Stimulated activated CD4-positive, alpha-beta T cell treated with anti-CD3 and anti-CD28 coated beads, Interleukin-15, amount 100 ng/mL, for 24 hours (primary cell): ENCODE measurements at places on chromosomes 11 and 22.

GRCh38 chr11:70824605-70825245 is 426.4 kb downstream of the CTTN start:
- DNase-seq: no peak

GRCh38 chr22:16783930-16784354 is 41.3 kb downstream of the XKR3 start:
- DNase-seq: no peak

DNA sequence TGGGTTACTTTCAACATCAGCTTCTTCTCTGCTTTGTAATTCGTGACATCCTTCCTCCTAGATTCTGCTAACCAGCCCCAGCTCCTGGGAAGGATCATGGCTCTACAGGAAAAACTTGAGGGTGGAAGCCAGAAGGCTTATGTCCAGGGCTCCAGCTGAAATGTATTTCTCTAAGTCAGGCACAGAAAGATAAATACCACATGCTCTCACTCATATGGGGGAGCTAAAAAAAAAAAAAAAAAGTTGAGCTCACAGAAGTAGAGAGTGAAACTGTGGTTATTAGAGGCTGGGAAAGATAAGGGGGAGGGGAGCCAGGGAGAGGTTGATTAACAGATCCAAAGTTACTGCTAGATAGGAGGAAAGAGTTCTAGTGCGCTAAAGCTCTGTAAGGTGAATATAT is 74.9 kb downstream of the DSCAML1 start:
- DNase-seq: no peak

DNA sequence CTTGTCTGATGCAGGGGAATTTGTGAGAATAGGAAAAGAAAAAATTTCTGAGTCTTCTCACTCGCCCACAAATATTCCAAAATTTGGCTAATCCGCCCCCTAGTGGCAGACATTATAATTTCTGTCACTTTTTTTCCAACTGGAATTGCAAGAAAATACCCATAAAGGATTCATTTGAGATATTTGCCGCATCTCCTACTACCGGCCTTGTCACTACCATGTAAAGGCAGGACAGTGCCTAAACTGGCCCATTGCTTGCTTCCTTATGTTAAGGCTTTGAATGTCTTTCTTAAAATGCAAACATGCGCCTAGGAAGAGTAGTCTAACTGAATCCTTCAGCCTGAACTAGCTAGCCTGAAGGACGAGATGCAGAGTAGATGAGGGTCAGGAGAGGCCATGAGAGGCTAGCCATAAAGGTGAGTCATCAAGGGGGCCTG is 9.3 kb upstream of the CEP295 start:
- peak; percentile 12 for DNase-seq

DNA sequence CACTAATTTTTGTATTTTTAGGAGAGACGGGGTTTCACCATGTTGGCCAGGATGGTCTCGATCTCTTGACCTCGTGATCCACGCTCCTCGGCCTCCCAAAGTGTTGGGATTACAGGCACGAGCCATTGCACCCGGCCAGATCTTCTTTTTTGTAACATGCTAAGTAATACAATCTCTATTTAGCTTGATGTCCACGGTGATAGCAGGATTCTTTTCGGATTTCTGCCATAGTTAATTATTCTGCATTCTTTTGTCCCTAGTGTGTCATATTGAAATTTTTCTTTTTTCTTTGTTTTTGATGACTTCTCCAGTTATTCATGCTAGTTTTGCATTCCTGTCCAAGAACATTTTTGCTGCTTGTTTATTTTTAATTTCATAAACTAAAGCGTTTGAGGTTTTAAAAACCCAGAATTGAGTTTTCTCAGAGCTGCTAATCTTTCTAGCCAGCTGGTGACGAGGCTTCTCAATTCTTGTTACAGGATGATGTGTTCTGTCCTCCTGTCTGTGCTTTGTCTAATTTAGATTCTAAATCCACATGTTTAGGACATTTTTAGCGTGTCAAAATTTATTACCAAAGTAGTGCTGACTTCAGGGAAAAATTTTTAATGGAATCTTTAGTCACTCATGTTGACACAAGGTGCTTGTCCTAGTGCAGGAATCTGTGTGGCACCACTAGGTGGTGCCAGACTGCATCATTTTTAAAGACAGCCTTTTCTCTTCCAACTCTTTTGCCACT is 21.8 kb downstream of the NF2 start:
- peak; percentile 48 for DNase-seq

GRCh38 chr22:45709866-45710265 is 38.2 kb downstream of the ATXN10 start:
- DNase-seq: no peak

GRCh38 chr22:46914916-46915894 is 152.8 kb downstream of the TBC1D22A start:
- no peak for DNase-seq

DNA sequence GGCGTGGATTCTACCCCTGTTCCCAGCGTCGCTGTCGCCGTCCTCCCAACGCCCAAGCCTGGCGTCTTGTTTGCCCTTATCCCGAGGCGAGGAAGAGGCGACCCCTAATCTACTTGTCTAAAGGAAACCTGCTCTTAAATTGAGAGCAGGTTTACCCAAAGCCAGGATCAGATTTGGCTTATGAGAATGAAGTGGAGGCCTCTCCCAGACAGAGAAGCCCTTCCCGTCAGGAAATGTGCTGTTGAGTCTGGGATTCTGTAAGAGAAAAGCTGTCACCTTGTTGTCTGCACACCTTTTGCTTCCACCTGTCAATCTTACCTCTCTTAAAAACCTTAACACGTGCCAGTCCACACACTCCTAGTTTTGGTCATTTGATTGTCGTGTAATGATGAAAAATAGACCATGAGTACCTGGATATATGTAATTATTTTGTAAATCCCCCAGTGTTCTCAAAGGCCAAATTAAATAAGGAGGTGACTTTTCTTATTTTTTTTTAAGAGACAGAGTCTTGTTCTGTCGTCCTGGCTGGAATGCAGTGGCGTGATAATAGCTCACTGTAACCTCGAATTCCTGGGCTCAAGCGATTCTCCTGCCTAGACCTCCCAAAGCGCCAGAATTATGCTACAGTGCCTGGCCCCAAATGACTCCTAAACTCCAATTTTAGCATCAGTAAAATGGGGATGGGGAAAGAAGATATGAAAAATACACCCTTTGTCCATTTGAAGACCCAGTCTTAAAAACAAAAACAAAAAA is 627 bp downstream of the GTF2H1 start:
- no peak for DNase-seq

GRCh38 chr22:28917747-28918549 is 34.6 kb downstream of the ZNRF3 start:
- no peak for DNase-seq

DNA sequence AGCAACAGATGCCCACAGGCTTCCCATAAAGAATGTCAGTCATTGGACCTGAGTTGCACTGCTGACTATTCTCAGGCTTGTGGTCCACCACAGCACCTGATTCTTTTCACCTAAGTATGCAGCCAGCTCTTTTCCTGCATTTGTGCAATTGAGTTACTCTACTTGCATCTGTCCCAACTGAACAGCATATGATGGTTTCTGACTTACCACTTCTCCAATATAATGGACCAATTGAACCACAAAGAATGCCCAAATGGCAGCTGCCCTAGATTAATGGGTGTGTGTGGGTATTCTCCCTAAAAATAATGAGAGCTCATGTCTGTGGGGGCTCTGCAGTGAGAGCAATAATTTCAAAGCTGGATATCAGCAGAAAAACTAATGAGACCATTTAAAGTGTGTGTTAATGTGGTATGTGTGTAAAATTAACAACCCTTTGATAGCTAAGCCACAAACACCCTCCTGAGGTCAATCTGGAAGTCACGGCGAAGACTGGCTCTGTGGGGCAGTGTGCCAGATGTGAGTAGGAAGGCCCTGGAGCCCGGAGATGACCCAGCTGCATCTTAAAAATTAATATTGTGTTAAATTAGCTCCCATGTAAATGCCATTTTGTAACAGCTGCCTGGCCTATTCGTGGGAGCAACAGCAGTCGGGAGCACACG is 43.8 kb downstream of the SC5D start:
- no peak for DNase-seq

DNA sequence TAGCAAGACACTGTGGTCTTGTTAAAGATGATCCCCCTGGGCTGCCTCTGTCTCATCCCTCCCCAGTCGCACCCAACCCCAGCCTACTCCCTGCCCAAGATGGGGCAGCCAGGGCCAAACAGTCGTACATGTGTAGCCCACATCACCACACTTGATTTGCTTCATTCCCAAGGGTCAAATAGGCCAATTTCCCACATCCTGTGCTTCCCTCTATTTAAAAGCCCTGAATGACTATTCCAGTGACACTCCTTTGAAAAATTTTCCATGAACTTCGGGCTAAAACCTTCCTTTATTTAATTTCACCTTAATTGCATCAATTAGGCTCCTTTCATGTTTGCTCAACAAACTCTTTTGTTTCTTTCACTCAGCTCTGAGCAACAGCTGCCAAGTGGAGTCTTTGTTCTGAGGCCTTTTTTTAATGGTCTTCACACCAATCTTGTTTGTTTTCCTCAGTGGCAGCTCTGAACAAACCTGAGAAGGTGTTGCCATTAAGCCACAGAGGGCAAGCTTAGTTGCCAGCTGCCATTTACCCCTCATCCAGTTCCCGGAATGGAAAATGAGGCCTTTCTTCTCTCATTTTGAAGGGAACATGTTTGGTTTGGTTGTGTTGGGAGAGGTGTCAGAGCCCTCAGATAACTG is 126.9 kb downstream of the APIP start:
- no peak for DNase-seq

- no peak for DNase-seq
Observed at GRCh38 chr22:49753276-49753890, 74.3 kb downstream of the BRD1 start.

DNA sequence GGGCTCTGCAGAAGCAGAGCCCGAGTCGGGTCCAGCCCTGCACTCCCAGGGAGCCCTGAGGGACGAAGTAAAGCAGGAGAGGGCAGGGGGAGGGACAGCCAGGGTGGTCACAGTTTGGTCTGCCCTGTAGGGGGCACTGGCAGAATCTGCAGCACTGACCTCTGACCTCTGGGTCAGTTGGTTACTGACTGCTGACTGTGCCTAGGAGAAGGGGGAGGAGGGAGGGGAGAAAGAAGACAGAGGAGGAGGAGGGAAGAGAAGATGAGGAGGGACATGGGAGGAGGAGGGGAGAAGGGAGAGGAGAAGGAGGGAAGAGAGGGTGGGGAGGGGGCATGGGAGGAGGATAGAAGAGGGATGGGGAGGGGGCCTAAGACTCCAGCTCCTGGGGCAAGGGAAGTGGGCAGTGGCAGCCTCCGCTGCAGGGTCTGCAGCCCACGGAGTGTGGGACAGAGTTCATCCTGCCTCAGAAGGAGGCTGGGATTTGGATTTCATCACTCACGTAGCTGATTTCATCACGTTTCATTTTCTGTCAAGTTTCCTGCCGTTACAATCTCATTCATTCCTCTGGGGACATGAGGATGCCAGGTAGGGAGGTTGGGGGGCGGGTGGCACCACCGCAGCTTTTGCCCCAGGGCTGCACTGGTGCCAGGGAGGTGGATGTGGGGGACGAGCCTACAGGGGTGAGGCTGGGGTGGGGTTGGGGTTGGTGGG is 55.2 kb downstream of the FLRT1 start:
- DNase-seq: no peak

DNA sequence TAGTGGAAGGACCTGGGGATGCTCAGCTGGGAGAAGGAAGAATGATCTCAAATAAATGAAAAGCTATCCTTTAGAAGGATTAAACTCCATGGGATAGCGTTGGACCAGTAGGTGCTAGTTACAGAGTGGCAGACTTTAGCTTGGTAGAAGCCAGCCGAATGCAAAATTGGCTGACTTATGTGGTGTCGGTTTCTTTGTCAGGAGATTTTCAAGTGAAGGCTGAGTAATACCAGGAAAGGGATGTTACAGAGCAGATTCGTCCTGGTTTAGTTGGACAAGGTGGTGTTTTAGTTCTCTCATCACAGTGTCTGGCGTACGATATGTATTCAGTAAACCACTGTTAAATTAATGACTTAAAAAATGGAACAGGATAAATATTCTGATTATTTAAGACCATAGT is 26.0 kb downstream of the FDX1 start:
- DNase-seq: peak; percentile 18

DNA sequence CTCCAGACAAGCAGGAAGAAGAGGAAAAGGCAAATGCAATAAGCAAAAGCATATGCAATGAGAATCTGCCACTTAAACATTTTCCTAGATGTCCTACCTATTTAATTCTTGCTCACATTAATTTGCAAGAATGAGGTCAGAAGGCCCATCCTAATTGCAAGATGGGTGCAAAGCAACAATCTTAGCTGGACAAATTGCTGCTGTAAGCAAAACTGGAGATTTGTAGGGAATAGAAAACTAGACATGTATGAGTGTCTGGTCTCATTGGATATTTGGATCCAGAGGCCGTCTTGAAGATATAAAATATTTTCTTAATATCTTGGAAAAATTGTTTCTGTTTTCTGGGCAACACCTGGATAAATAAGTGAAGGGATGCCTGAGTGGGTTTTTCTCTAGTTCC is 150.1 kb upstream of the PGR start:
- DNase-seq: no peak

GRCh38 chr11:5611627-5612026 is 13.2 kb upstream of the TRIM34 start:
- DNase-seq: no peak

DNA sequence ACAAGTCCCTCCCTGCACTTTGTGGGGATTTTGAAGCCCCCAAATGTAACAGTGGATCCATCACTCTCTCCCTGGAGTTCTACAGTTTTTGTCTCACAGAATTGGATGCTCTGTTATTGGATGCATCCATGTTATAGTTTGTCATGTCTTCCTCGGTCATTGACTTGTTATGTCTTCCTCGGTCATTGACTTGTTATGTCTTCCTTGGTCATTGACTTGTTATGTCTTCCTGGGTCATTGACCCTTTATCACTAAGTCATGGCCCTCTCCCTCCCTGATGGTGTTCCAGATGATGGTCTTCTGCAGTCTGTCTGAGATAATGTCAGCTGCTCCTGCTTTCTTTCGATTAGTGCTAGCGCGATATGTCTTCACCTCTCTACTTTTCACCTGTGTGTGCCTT is 981.5 kb downstream of the BRD1 start:
- DNase-seq: no peak

GRCh38 chr11:35347173-35347878 is 72.0 kb downstream of the SLC1A2 start:
- DNase-seq: no peak

DNA sequence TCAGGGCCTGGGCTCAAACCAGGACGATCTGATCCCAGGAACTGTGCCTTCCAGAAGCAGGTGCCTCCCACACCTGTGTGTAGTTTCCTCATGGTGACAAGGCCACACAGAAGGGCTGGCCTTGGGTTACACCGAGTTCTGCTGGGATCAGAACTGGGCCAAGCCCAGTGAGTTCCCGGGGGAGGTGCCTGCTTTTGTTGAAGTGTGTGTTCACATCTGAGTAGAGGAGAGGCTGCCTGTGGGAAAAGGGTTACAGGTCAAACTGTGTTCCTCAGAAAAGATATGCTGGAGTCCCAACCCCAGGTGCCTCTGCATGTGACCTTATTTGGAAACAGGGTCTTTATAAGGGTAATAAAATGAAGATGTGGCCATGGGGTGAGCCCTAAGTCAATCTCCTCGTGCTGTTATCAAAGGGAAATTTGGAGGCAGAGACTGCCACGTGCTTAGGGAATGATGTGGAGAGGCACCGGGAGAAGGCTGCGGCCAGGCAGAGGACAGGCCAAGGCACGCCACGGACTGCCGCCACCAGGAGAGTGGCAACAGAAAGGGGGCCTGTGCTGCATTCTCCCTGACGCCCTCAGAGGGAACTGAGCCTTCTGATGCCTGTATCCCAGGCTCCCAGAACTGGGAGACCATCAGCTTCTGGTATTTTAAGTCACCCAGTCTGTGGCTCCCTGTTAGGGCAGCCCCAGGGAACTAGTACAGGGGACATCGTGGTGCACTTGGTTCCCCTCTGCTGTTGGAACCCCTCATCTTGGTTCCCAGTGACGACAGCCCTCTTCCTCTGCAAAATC is 158.8 kb downstream of the CACNA1I start:
- no peak for DNase-seq

- no peak for DNase-seq
Observed at GRCh38 chr11:43948341-43949225, 6.1 kb downstream of the C11orf96 start.
